B cell (primary cell): ENCODE measurements at places on chromosomes 12 and 14. TPM values are rescaled to one million over a fixed set of nuclear protein-coding genes. Genes with fewer than 3 reads are reported as not detected.

DNA sequence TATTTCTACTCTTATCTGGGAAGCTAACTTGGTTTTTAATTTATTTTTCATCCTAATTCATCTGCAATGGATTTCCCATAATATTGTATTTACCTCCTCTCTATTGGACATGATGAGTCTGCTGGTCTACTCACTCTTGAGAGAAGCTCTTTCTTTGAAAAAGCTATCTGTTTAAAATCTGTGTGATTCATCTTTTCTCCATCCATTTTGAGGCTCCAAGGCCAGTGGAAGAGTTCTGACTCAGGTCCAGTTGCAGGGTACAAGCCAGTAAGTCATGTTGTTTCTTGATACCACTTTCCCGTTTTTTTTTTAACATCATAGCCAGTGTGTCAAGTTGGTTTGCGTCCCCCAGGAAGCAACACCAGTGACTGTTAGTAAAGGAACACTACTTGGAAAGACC lies 160.3 kb upstream of the BMP4 start:
- no peaks in the 10 kb centered on the region for H3K27me3 ChIP-seq
- no peaks in the 10 kb centered on the region for H3K4me1 ChIP-seq
- no peak overlapping the region for H3K4me3 ChIP-seq
- no peaks in the 10 kb centered on the region for H3K36me3 ChIP-seq
- DNase-seq, result no peak
- no peak overlapping the region for H3K27ac ChIP-seq

DNA sequence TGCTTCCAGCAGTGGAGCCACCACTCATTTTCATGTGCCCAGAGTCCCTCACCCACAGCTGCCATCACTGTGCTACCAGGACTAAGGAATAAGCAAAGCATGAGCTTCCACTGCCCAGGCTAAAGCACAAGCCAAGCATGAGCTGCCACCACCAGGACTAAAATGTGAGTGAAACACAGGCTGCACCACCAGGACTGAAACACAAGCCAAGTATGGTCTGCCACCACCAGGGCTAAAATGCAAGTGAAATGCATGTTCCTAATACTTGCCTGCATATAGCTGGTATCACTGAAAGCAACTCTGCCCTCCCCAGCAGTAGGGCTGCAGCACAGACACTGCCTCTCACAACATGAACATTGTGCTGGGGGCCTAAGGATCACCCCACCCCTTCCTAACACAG lies 30.0 kb downstream of the CEP83 start:
- no peaks in the 10 kb centered on the region for H3K4me1 ChIP-seq
- no peaks in the 10 kb centered on the region for H3K27me3 ChIP-seq
- H3K4me3 ChIP-seq, result no peak overlapping the region
- no peaks in the 10 kb centered on the region for H3K36me3 ChIP-seq
- no peak overlapping the region for H3K27ac ChIP-seq

DNA sequence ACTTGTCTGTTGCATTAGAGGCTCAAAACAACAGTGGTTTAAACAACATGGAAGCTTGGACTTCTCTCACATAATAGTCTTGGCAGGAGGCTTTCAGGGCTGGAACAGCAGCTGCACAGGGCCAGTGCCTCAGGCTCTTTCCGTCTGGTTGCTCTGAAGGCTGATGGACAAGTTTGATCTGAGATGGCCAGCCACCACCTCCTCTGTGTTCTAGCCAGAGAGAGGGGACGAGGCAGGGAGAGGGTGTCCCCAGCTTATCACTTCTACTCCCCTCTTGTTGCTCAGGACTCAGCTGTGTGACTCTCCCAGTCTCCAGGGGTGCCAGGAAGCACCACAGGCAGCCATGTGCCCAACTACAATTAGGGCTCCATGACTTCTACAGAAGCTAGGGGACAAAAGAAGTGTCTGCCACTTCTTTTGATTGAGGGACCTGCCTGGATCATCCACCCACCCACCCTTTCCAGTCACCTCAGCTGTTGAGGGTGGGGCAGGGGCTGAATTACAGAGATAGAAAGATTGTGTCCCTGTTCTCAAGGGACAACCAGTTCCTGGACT lies 46.6 kb downstream of the SMIM41 start:
- H3K4me3 ChIP-seq, result no peak overlapping the region
- H3K27me3 ChIP-seq, result no peaks in the 10 kb centered on the region
- peaks cover 6% of the 10 kb centered on the region for H3K4me1 ChIP-seq
- H3K27ac ChIP-seq, result no peak overlapping the region
- DNase-seq, result no peak
- no peaks in the 10 kb centered on the region for H3K36me3 ChIP-seq

The FGF23 gene
- not detected in 2 replicates for polyA plus RNA-seq

The AMHR2 gene
- polyA plus RNA-seq, result not detected in 2 replicates
